ENCODE measurements at places on chromosomes 3 and 15. TPM values are rescaled to one million over a fixed set of nuclear protein-coding genes. Genes with fewer than 3 reads are reported as not detected.

GRCh38 chr3:171824824-171825221, 14.5 kb upstream of the PLD1 start:
- no peak for DNase-seq

The GP9 gene
- total RNA-seq: not detected

GRCh38 chr3:177102553-177102952, 94.7 kb downstream of the TBL1XR1 start:
- DNase-seq: no peak

GRCh38 chr3:125238759-125239158, 26.2 kb upstream of the SLC12A8 start:
- DNase-seq: no peak

The PCLAF gene
- 77.7 TPM for total RNA-seq

The CD96 gene
- total RNA-seq: 99.6 TPM

DNA sequence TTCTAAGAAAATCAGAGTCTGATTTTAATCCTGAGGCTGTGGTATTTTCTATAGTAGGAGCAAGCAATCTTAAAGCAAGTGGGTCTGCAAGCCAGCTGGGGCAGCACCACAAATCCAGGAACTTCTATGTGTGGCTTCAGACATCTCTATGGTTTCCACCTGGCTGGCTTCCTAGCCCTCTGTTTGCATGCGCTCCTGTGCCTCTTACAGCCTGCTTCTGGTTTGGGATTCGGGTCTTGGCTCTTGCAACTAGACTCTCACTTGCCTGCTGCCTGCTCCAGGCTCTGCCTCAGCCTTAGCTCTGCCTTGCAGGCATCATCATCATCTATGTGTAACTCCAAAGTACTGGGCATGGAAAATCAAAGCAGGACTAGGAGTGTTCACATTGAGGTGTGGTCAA, 43.4 kb downstream of the MINDY4B start:
- no peak for DNase-seq
